Stimulated activated CD4-positive, alpha-beta T cell treated with anti-CD3 and anti-CD28 coated beads, Interleukin-4, amount 100 ng/mL, for 4 hours (primary cell): ENCODE measurements at places on chromosomes 16 and 17.

DNA sequence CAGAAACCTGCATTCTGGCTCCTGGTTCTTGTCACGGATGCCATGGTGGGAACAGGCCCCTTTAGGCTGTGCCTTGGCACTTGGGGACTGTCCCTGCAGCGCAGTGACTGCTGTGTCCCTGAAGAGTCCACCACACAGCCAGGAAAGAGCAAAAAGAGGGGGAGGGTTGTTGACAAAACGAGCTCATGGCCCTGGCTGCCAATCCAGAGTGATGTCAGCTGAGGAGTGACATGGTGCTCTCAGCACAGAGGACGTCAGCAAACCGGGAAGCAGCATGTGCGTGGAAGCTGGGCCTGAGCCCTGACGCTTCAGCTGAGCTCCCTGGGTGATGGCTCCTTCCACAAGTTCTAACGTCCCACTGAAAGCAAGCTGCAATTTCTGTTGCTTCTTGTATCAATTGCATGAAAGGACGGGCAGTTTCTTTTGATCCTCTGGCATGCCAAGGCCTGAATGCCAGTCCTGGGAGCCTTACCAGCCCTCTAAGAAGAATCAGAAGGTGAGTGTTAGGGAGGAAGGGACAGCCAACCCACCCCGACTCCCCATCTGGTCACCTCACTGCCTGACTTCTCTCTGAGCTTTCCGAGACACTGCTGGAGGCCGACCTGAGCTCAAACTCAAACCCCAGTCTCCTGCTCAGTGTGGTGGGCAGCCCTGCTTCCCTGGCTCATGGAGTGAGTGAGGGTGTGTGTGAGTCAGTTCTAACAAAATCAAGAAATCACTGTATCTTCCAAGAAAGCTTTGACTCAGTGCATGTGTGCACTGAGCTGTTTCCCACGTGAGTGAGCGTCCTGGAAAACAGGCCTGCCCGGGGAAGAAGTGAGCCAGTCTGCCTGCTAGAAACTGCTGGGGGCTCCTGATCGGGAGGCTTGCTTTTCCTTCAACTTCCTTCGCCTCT is 14.7 kb upstream of the WNT3 start:
- no peak for DNase-seq

DNA sequence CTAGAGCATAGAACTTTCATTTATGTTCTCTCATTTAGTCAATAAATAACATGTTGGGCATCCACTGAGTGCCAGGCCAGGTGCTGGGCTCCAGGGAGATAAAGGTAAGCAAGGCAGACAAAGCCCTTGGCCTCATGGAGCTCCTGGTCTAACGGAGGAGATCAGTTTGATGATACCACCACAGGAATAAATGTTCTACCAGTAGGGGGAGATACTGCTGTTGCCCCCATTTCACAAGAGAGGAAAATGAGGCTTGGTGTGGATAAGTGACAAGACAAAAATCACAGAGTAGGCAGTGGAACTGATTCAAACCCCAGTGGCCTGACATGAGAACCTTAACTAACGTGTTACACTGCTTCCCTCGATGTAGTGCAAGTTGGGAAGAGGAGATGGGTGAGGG is 80.4 kb upstream of the ERCC4 start:
- DNase-seq, result no peak

DNA sequence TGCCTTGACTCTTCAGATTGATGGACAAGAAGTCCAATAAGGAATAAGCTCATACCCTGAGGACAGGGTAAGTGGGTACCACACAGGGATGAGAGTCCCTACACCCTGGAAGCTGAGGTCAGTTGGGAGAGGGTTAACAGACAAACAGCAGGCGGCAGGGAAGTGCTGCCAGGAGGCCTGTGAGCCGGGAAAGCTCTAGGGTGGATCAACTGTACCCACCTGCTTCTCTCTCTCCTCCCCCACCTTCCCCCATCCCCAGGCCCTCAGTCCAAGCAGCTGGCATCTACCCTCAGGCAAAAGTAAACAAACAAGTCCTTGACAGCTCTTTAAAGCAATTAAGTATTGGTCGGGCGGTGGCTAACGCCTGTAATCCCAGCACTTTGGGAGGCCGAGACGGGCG is 20.7 kb upstream of the MYLK3 start:
- DNase-seq, result no peak

DNA sequence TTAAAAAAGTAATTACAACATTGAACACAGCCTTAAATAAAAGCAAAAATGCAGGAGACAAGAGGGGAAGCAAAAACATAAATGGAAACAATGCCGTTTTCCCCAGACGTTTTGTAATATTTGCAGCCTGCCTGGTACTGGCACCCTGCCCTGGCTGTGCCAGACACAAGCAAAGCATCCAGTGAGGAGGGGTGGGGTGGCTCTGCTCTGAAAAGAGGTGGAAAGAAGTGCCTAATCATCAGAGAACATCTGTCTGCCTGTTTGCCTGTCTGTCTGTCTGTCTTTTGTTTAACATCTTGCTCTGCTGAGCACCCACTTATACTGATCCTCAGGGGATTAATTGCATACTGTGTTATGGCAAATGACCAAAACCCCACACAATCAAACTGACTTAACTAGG is 62.7 kb downstream of the C16orf82 start:
- no peak for DNase-seq

DNA sequence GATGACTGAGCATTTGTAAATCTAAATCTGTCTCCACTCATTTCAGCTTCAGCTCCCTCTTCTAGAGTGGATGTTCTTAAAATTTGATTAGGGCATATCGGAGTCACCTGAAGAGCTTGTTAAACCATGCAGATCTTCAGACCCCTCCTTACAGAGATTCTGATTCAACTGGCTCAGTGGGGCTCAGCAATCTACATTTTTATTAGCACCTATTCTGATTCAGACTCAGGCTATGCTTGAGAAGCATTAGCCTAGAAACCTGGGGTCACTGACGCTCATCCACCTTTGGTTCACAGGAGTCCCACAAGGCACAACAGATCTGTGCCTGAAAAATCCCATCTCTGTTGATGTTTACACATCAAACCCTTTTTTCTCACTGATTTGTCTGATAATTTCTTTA is 365.6 kb downstream of the GRIN2A start:
- DNase-seq, result no peak

GRCh38 chr17:3531266-3532101 is 26.1 kb downstream of the TRPV3 start:
- DNase-seq, result no peak

GRCh38 chr17:75822119-75822799 is 21.9 kb downstream of the UNC13D start:
- DNase-seq, result peak; percentile 41

DNA sequence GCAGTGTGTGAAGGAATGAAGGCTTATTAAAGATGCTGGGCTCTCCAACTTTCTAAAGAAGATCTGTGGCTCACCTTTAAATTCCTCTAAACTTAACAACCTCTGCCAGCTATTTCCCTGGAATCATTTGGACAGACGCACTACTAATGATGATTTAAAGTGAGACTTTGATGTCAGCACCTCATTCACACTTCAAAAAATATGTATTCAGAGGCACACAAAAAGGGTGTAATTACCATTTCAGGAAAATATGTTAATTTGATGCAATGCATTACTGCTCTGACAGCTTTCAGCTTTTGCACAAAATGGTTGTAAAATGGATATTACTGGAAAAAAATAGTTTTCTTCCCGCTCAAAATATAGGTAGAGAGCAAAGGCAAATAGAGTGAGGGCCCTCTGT is 423.9 kb upstream of the ASIC2 start:
- DNase-seq, result no peak

DNA sequence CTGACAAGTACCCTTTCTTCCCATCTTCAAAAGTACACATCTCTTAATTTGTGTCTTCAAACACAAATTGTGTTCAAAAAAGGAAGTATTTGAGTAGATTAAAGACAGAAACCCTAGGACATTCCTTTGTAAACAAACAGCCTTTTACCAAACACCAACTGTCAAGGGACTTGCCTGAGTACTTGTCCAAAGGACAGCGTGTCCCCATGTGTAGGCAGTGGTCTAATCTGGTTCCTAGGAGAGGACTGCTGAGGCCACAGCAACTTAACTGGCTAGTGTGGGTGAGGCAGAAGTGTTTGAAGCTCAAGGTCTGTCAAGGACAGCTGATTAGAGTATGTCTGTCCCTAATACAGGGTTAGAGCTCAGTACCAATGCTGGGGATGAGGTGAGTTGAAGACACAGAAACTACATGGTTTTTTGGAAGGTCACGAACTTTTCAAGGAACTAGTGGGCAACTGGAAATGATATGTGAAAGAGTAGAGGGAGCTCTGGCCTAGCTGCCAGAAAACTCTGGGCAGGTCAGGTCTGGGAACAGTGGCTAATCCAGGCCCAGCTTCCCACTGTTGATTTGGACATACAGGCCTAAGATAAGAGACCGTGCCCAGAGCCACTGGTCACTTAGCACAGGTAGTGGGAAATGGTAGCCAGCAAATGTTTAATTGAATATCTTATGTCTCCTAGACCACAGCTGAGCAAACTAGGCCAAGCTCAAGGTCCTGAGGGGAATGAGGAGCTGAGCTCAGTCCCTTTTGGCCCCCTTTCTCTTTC is 10.1 kb downstream of the HMOX2 start:
- no peak for DNase-seq

GRCh38 chr17:81502471-81503017 is 10.1 kb downstream of the ACTG1 start:
- no peak for DNase-seq

GRCh38 chr16:12574721-12575120 is 229.0 kb downstream of the CPPED1 start:
- DNase-seq, result no peak

DNA sequence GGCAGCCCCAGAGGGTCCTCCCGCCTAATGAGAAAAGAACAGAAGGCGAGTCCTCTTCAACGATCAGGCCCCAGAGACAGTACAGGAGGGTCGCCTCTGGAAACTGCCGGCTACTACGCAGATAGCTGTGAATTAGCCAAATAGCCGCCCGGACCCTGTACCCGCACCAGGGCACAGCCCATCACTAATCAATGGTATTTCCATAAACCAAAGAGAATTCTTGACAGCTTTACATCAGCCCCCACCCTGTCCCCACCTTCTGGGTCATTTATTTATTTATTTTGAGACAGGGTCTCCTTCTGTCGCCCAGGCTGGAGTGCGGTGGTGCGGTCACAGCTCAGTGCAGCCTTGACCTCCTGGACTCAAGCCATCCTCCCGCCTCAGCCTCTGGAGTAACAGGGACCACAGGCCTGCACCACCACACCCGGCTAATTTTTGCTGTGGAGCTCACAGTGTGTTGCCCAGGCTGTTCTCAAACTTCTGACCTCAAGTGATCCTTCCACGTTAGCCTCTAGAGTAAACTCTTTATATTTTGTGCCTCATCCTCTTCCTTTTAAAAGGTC is 805 bp upstream of the CLCN7 start:
- no peak for DNase-seq

DNA sequence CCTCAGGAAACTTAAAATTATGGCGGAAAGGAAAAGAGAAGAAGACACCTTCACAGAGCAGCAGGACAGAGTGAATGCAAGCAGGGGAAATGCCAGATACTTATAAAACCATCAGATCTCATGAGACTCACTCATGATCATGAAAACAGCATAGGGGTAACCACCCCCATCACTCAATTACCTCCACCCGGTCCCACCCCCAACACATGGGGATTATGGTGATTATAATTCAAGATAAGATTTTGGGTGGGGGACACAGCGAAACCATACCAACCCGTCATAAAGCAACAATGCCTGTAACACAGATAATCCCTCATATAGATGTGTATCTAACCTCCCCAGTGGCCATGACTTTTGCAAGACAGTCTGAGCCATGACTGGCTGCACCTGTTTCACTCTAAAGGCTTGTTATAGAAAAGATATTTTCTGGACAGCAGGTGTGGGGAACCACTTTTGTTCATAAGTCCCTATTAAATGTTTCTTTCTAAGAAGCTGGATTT is 7.0 kb upstream of the GSDMA start:
- DNase-seq, result no peak

DNA sequence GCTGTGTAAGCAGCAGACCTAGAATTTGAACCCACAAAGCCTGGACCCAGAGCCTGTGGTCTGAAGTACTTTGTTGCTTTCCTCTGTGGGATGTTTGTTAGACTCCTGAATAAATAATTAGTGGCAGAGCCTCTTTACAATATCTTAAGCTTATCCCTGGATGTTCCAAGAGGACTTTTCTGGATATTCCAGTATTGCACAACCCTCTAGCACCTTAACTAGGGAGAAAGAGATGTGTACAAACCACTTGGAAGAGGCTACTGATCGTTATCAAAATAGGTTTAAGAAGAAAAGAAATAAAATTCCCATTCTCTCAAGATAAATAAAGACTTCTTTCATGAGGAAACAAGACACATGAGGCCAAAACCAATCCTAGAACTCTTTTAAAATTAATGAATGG is 632.4 kb downstream of the CDH11 start:
- no peak for DNase-seq

GRCh38 chr17:15966183-15966878 is 21.4 kb downstream of the ADORA2B start:
- DNase-seq, result no peak

- DNase-seq, result no peak
Observed at GRCh38 chr17:42475121-42475520, 16.4 kb downstream of the ATP6V0A1 start.

DNA sequence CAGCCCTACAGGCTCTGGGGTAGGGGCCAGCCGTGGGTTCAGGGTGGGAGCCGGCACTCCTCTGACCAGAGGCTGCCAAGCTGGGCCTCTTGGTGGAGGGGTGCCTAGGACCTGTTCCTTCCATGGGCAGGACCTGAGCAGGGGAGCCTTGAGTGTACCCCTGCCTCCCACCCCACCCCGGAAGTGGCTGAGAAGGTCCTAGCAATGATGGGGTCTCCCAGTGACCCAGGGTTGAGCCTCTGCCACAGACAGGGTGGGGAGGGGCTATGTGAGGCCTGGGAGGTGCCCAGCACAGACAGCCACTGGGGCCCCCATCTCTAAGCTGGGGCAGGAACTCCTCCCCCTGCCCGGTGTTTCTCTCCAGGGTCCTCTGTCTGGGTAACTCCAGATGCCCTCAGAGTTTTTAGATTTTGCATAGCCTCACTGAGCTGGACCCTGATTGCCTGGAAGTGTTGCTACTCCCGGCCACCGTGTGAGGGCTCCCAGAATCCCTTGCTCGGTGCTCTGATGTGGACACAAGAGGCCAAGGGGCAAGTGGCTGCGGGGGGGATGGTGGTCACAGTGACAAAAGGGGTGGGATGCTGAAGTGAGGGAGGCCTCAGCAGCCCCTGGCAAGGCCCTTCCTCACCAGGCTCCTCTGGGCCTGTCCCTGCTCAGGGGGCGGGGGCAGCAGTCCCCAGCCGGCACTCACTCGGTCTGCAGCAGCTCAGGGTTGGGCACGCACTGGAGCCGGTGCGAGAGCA is 6.4 kb upstream of the MTSS2 start:
- no peak for DNase-seq

- DNase-seq, result peak; percentile 54
Observed at GRCh38 chr17:79844869-79845600, 5.8 kb upstream of the CBX4 start.

GRCh38 chr16:23771642-23772041 is 16.8 kb downstream of the CHP2 start:
- no peak for DNase-seq
